Airway epithelial cell (primary cell): ENCODE measurements at places on chromosomes 11 and 22. TPM values are rescaled to one million over a fixed set of nuclear protein-coding genes. Genes with fewer than 3 reads are reported as not detected.

Gene SPDYC
- total RNA-seq, result not detected in 2 replicates

Gene OR8D1
- total RNA-seq, result not detected in 2 replicates

Gene GDPD4
- not detected in 2 replicates for total RNA-seq

Gene FAM180B
- not detected in 2 replicates for total RNA-seq

Gene CCS
- total RNA-seq, result 14.5 and 22.4 TPM in 2 replicates

Gene BDNF
- 0.71 and 1.2 TPM in 2 replicates for total RNA-seq

Gene ACER3
- 6.1 and 11.9 TPM in 2 replicates for total RNA-seq

Gene MMP27
- total RNA-seq, result not detected in 2 replicates

Gene TSGA10IP
- not detected in 2 replicates for total RNA-seq

Gene FGF3
- total RNA-seq, result not detected in 2 replicates

Gene KLHL35
- total RNA-seq, result 0.14 and 0.35 TPM in 2 replicates

Gene CCDC81
- total RNA-seq, result 0.28 and 0.37 TPM in 2 replicates

Gene HEPHL1
- 0.79 and 1.1 TPM in 2 replicates for total RNA-seq

Gene IFITM10
- total RNA-seq, result 3.3 and 8.0 TPM in 2 replicates

Gene OR51E2
- total RNA-seq, result not detected in 2 replicates

Gene PARVA
- total RNA-seq, result 12.1 and 15.5 TPM in 2 replicates

Gene OR52N4
- total RNA-seq, result not detected in 2 replicates

Gene OR2AG1
- not detected in 2 replicates for total RNA-seq

Gene OR2AG2
- 0.07 TPM in 1 of 2 replicates, not detected in the other for total RNA-seq

Gene SMTNL1
- not detected in 2 replicates for total RNA-seq

Gene PTPRCAP
- total RNA-seq, result 0.33 TPM in 1 of 2 replicates, not detected in the other

Gene PLCB3
- 58.8 and 64.0 TPM in 2 replicates for total RNA-seq

Gene LRRN4CL
- total RNA-seq, result 0.09 and 0.28 TPM in 2 replicates

Gene ZP1
- total RNA-seq, result not detected in 2 replicates

Gene SYTL2
- total RNA-seq, result 1.9 and 2.4 TPM in 2 replicates

Gene OR8U1
- not detected in 2 replicates for total RNA-seq

Gene OR9Q2
- not detected in 2 replicates for total RNA-seq

Gene C11orf52
- total RNA-seq, result 3.0 and 5.9 TPM in 2 replicates

Gene IRAG1
- 0.09 and 0.49 TPM in 2 replicates for total RNA-seq

Gene TENM4
- 4.2 and 19.3 TPM in 2 replicates for total RNA-seq

Gene SOX6
- 0.93 and 2.0 TPM in 2 replicates for total RNA-seq

Gene PIK3C2A
- 28.6 and 36.8 TPM in 2 replicates for total RNA-seq

Gene SERHL2
- total RNA-seq, result 3.0 and 5.8 TPM in 2 replicates

Gene MYH9
- total RNA-seq, result 601 and 720 TPM in 2 replicates

Gene UPB1
- not detected in 2 replicates for total RNA-seq

Gene NPTXR
- total RNA-seq, result 0.19 and 0.21 TPM in 2 replicates

Gene LRRC56
- 0.23 and 0.56 TPM in 2 replicates for total RNA-seq

Gene MS4A6A
- total RNA-seq, result not detected in 2 replicates

Gene DENND6B
- 0.37 and 1.3 TPM in 2 replicates for total RNA-seq

Gene GGT1
- total RNA-seq, result 0.56 and 1.9 TPM in 2 replicates
